ENCODE measurements at places on chromosomes 5 and 9.

DNA sequence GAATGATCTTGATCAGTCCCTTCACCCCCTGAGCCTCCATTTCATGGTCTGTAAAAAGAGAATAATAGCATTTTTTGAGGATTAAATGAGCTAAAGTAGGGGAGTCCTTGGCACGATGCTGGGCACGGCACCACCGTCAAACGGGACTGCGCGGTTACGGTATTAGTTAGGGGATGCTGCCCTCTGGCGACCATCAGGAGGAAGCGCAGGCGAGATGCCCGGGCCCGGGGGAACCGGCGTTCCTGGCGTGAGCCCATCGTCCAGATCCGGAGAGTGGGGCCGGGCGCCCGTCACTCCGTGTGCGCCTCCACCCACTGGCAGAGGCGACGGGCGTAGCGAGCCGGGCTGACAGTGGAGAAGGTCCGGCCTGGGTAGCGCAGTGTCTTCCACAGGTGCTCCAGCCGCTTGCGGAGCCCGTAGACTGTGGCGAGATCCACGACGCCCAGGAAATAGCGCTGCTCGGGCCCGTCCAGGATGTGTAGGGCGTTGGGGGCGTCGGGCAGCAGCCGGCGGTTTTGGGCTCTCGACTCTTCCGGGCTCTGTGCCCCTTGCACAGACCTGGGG is 4.8 kb upstream of the ST6GALNAC4 start:
- DNase-seq, result peak; percentile 70

- no peak for DNase-seq
These were observed 43.3 kb downstream of the G3BP1 start for GRCh38 chr5:151815051-151815450.

- no peak for DNase-seq
These were observed 55.8 kb upstream of the SMARCA2 start for GRCh38 chr9:1959371-1959770.

- DNase-seq, result no peak
These were observed 3.1 kb downstream of the CAMK4 start for GRCh38 chr5:111227226-111227782.

DNA sequence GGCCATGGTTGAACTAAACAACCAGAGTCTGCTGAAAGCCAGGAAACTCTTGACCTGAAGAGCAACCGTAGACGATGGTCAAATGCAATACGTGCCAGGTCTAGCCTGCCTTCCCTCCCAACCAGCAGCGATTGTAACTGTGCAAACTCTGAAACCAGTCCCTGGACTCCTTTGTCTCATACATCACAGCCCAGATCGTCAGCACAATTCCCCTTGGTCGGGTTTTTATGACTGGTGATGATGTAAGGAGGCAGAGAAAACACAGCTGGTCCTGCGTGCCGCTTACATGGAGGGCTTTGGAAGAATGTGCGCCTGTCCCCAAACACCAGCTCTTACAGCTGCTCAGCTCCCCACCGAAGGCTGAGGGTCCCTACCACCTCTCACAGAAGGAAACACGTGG is 24.6 kb downstream of the SMIM23 start:
- DNase-seq, result no peak

GRCh38 chr9:134349936-134350335 is 23.7 kb downstream of the RXRA start:
- DNase-seq, result no peak

DNA sequence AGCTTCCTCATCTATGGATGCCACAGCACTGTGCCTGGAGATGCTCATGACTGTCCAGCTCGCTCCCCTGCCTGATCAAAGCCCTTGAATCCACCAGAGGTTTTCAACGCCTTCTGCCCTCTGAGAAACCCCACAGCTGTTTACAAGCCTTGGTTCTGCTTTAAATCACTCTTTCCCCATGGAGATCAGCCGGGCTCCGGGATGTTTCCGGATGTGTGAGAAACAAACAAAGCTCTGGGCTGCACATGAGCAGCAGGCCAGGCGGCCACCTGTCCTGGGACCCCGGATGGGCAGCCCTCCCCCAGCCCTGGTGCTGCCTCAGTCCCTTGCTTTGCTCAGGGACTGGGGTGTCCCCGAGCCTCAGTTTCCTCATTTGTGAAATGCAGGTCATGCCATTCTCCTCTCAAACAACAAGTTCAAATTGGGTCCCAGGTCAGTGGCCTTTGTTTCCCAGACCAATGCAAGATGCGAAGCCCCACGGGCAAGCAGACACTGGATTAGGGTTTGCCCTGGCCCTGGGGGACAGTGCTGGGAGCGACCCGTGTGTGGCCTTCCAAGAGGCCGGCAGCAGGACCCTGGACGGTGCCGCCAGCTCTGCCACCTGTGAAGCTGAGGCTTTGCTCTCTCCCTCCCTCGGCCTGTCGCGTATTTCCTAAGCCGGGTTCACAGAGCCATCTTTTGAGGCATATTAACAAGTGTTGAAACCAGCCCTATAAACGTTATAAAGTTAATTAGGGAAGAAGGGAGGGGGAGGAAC is 42.4 kb upstream of the PHYKPL start:
- DNase-seq, result no peak

DNA sequence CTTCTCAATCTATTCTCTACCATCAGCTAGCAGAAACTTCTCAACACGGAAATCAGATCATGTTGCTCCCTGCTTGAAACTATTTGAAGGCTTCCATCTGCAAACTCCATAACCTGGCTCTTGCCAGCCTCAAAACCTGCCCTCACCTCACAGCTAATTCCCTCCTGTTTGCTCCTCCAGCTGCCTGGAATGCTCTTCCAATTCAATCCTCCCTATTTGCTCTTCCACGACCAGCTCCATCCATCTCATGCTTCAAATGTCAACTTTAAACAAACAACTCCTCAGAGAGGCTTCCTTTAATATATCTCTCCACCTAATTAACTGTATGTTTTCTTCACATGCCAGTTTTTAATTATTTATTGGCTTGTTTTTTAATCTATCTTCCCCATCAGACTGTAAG is 1.5 kb downstream of the PLAA start:
- no peak for DNase-seq

DNA sequence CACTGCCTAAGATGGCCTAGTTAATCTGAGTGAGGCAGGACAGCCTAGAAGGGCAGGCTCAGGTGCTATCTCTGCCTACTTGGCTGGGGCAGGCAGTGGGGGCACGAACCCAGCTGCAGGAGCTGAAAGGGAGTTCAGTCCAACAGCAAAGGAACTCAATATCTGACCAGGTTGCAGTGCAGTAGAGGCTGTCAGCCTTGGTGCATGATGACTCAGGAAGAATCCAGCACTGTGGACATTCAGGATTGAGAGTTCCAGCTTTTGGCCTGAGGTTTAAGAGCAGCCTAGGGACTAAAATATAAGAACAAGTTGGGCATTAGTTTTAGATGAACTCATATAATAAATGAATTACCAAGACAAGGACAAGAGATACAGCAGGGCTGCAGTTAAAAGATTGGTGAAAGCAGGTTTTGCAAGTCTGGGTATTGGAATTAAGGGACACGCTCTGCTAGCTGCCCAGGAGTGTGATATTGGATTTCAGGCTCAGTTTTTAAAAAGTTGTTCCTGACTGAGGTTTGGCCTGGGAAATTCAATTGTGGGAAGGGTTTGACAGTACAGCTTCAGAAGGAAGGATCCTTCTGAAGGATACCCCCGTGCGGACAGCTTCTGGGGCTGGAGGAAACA is 64.7 kb upstream of the ATG10 start:
- DNase-seq, result no peak

DNA sequence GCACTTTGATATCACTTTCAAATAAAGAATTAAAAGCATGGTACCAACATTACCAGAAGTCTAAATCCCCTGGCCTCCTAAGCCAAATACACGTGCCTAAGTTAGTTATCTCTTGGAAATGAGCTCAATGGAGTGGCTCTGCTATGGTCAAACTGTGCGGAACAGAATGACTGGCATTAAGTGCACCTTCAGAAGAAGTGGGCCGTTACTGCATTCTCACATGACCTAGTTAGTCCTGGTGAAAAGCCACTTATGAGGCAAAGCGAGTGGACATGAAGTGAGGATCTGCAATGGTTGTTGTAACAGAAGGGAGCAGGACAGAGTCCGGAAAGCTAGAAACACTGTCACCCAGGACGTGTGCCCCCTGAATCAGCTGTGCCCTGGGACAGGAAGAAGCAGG is 633.1 kb downstream of the IRX1 start:
- DNase-seq, result no peak

- peak; percentile 36 for DNase-seq
These were observed 105.3 kb downstream of the PAX5 start for GRCh38 chr9:36928670-36929349.
